A549 treated with Hydrocortisone at 1 μM for 4 hours (cell line): ENCODE measurements at places on chromosomes 7 and 10. TPM values are rescaled to one million over a fixed set of nuclear protein-coding genes. Genes with fewer than 3 reads are reported as not detected.

The STK17A gene
- total RNA-seq, result 22.6 to 25.5 TPM (median 24.4 TPM) in 5 replicates

The IGFBP1 gene
- 48.1 to 74.5 TPM (median 60.9 TPM) in 5 replicates for total RNA-seq

The WAPL gene
- 14.2 to 20.1 TPM (median 15.2 TPM) in 5 replicates for total RNA-seq

The SPDYE2 gene
- total RNA-seq, result 0.05 TPM in 1 of 5 replicates, not detected in the others

The SMO gene
- total RNA-seq, result 11.4 to 14.9 TPM (median 14.3 TPM) in 5 replicates

The XPNPEP1 gene
- total RNA-seq, result 33.7 to 43.3 TPM (median 35.4 TPM) in 5 replicates

The TMEM229A gene
- total RNA-seq, result not detected in 5 replicates

The SAP25 gene
- total RNA-seq, result 0.18 to 0.85 TPM (median 0.21 TPM) in 4 of 5 replicates, not detected in the other

The STARD3NL gene
- total RNA-seq, result 52.3 to 66.0 TPM (median 55.7 TPM) in 5 replicates

The ECHDC3 gene
- 8.9 to 10.9 TPM (median 10.2 TPM) in 5 replicates for total RNA-seq

The NUDT13 gene
- 2.6 to 3.9 TPM (median 3.4 TPM) in 5 replicates for total RNA-seq

The AVPI1 gene
- total RNA-seq, result 82.5 to 134 TPM (median 124 TPM) in 5 replicates

The DNAJC30 gene
- total RNA-seq, result 7.5 to 10.1 TPM (median 9.8 TPM) in 5 replicates

The RNF32 gene
- 1.2 to 2.2 TPM (median 1.3 TPM) in 5 replicates for total RNA-seq

The ARMS2 gene
- not detected in 5 replicates for total RNA-seq

The TRPV5 gene
- total RNA-seq, result not detected in 5 replicates

The PKD2L1 gene
- total RNA-seq, result 0.05 to 0.31 TPM (median 0.16 TPM) in 5 replicates

The SPAM1 gene
- total RNA-seq, result not detected in 5 replicates

The CXCL12 gene
- total RNA-seq, result 0.06 to 0.24 TPM (median 0.13 TPM) in 5 replicates

The ACSL5 gene
- 0.29 to 0.46 TPM (median 0.41 TPM) in 5 replicates for total RNA-seq

The C10orf105 gene
- total RNA-seq, result not detected in 5 replicates

The PIP gene
- 0.35 to 0.64 TPM in 2 of 5 replicates, not detected in the others for total RNA-seq

The OR2A42 gene
- total RNA-seq, result not detected in 5 replicates

The GJC3 gene
- 0.16 TPM in 1 of 5 replicates, not detected in the others for total RNA-seq

The CPN1 gene
- 0.16 to 0.39 TPM (median 0.28 TPM) in 5 replicates for total RNA-seq

The SMKR1 gene
- 7.0 to 11.1 TPM (median 10.4 TPM) in 5 replicates for total RNA-seq

The SLC16A9 gene
- 0.08 to 0.13 TPM (median 0.12 TPM) in 5 replicates for total RNA-seq

The C10orf67 gene
- total RNA-seq, result 0.03 to 0.09 TPM (median 0.07 TPM) in 3 of 5 replicates, not detected in the others

The DRGX gene
- total RNA-seq, result 0.03 to 0.08 TPM (median 0.06 TPM) in 3 of 5 replicates, not detected in the others

The CNNM1 gene
- 21.9 to 28.6 TPM (median 26.2 TPM) in 5 replicates for total RNA-seq

The C7orf33 gene
- total RNA-seq, result not detected in 5 replicates

The TCAF2 gene
- 0.89 to 1.7 TPM (median 1.2 TPM) in 5 replicates for total RNA-seq

The TAS2R41 gene
- total RNA-seq, result not detected in 5 replicates

The CASTOR2 gene
- 2.8 to 4.4 TPM (median 4.3 TPM) in 5 replicates for total RNA-seq

The NPC1L1 gene
- total RNA-seq, result 0.05 to 0.11 TPM (median 0.08 TPM) in 5 replicates

The SLC13A1 gene
- not detected in 5 replicates for total RNA-seq

The NODAL gene
- total RNA-seq, result not detected in 5 replicates

The CASP2 gene
- total RNA-seq, result 17.6 to 24.3 TPM (median 19.4 TPM) in 5 replicates

The AKR1D1 gene
- total RNA-seq, result not detected in 5 replicates

The CALHM3 gene
- 0.22 to 0.50 TPM (median 0.41 TPM) in 5 replicates for total RNA-seq

The PLXNA4 gene
- 0.41 to 1.3 TPM (median 0.77 TPM) in 5 replicates for total RNA-seq

The TMEM196 gene
- total RNA-seq, result not detected in 5 replicates

The GIMAP5 gene
- total RNA-seq, result not detected in 5 replicates

The MYPN gene
- 2.2 to 2.9 TPM (median 2.6 TPM) in 5 replicates for total RNA-seq

The SFRP4 gene
- total RNA-seq, result 3.0 to 4.4 TPM (median 3.3 TPM) in 5 replicates

The GHITM gene
- 196 to 232 TPM (median 208 TPM) in 5 replicates for total RNA-seq
